ENCODE measurements at places on chromosomes 13 and 19.

DNA sequence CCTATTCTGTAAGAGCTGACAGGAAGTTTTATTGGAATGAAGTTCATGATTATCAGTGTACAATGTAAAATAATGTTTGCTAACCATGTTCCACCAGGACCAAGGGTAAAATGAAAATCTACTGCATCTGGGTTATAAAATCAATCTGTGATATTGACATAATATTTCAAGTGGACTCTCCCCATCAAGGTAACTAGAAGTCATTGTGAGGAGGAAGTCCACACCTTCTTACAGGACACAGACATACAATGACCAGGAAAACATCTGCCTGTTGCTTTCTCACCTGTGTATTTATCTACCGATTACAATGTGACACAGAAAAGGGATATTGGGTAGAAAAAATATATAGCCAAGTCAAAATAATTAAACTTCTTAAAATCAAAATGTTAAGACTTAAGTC is 140.7 kb upstream of the RFC3 start:
- DNase-seq = no peak
- no peak overlapping the region for H3K4me3 ChIP-seq
- peaks cover 21% of the 10 kb centered on the region for H3K4me1 ChIP-seq
- H3K27ac ChIP-seq = no peak overlapping the region

DNA sequence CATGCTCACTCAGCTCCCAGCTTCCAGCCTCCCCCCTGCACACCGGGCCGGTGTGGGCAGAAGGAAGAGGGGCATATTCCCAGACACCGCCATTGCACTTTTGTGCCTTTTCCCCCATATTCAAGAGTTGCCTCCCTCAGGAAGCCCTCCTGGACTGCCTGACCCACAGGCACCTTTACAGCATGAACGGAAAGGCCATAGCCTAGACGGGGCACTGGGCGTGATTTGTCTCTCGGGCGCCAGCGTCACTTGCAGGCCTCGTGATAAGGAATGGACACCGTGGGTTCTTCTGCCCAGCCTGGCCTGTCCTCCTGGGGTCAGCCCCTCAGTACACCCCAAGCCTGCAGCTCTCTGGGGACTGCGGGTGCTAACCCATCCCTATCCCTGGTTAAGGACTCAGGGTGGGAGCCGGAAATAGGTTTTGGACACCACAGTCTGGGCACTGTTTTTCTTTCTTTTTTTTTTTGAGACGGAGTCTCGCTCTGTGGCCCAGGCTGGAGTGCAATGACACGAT is 933 bp upstream of the UQCR11 start:
- no peak for DNase-seq
- peaks cover 17% of the 10 kb centered on the region for H3K4me1 ChIP-seq
- peaks cover 9% of the 10 kb centered on the region for H3K27me3 ChIP-seq
- peaks cover 24% of the 10 kb centered on the region for H3K36me3 ChIP-seq
- H3K27ac ChIP-seq = peak overlapping the region; percentile 100
- peak overlapping the region; percentile 94 for H3K4me3 ChIP-seq

GRCh38 chr13:46521921-46522747 is 30.8 kb upstream of the LRCH1 start:
- peaks cover 25% of the 10 kb centered on the region for H3K4me1 ChIP-seq
- DNase-seq = no peak
- H3K4me3 ChIP-seq = no peak overlapping the region
- no peak overlapping the region for H3K27ac ChIP-seq

- peaks cover 3% of the 10 kb centered on the region for H3K4me1 ChIP-seq
- no peaks in the 10 kb centered on the region for H3K27me3 ChIP-seq
- no peak overlapping the region for H3K27ac ChIP-seq
- no peak overlapping the region for H3K4me3 ChIP-seq
- DNase-seq = no peak
These were observed 16.0 kb downstream of the TDRD3 start for GRCh38 chr13:60412909-60413616.

DNA sequence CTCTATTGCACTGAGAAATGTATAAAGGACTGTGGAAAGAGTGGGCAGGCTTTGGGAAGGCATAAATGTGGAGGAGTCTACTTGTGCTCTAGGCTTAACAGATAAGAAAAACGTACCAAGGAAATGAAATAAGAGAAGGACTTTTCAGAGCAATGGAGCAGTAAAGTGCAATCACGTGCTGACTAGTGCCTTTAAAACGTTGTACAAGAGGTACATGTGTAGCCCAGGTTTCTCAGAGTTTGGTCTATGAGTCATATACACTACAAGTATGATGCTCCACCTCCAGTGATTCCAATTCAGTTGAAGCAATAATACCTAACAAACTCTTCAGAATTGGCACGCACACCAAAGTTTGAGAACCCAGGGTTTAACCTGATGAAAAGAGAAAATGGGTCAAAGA is 13.4 kb upstream of the FNDC3A start:
- H3K27me3 ChIP-seq = no peaks in the 10 kb centered on the region
- H3K36me3 ChIP-seq = no peaks in the 10 kb centered on the region
- H3K4me1 ChIP-seq = no peaks in the 10 kb centered on the region

GRCh38 chr19:824885-825284 is 2.8 kb upstream of the AZU1 start:
- peaks cover 17% of the 10 kb centered on the region for H3K4me1 ChIP-seq
- no peaks in the 10 kb centered on the region for H3K36me3 ChIP-seq
- H3K4me3 ChIP-seq = no peak overlapping the region
- H3K27me3 ChIP-seq = peaks cover 11% of the 10 kb centered on the region

DNA sequence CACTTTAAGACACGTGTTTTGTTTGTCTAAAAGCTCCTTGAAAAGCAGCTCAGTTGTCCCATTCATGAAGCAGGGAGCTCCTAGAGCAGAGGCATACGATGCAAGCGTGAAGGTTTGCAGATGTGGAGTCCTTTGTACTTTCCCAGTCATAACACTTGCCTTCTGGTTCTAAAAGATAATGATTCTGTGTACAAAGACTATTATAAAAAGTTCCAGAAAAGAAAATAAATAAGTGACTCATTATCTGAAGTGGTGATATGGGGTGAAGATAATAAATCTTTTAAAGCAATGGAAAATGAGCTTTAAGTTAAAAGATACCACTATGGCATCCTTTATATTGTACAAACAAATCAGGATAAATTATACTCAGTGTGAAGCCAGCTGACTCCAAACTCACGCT is 569.9 kb downstream of the MYO16 start:
- no peaks in the 10 kb centered on the region for H3K4me1 ChIP-seq
- H3K4me3 ChIP-seq = no peak overlapping the region
- DNase-seq = no peak
- H3K36me3 ChIP-seq = no peaks in the 10 kb centered on the region

Data from nephron progenitor cell (in vitro differentiated cells).